CD4-positive, alpha-beta memory T cell (primary cell): ENCODE measurements at places on chromosomes 4 and X.

- no peak overlapping the region for H3K4me3 ChIP-seq
- H3K27me3 ChIP-seq: no peaks in the 10 kb centered on the region
- H3K27ac ChIP-seq: no peak overlapping the region
- no peaks in the 10 kb centered on the region for H3K36me3 ChIP-seq
Measured at GRCh38 chr4:170529748-170530722, 440.3 kb upstream of the AADAT start.

DNA sequence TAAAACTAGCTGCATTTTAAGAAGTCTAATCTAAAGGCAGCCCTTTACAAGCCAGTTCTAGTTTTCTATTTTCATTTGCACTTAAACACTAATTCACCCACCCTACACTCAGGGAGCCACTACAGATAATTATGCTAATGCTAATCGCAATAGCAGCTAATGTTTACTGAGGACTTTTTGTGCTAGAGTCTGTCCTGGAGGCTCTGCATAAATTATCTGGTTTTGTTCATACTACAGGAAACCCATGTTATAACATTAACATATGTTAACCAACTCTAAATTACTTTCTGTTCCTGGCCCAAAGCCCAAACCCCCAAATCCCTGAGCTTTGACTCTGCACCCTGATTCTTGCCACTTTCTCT, 480 bp upstream of the RADX start:
- no peaks in the 10 kb centered on the region for H3K36me3 ChIP-seq
- peak overlapping the region; percentile 48 for H3K27ac ChIP-seq
- no peak for DNase-seq
- peaks cover 25% of the 10 kb centered on the region for H3K4me1 ChIP-seq
- peak overlapping the region; percentile 66 for H3K4me3 ChIP-seq
- H3K27me3 ChIP-seq: no peaks in the 10 kb centered on the region

GRCh38 chr4:154591890-154592289, 1.3 kb upstream of the FGA start:
- H3K4me3 ChIP-seq: no peak overlapping the region
- no peaks in the 10 kb centered on the region for H3K27me3 ChIP-seq
- DNase-seq: no peak
- no peaks in the 10 kb centered on the region for H3K36me3 ChIP-seq
- no peaks in the 10 kb centered on the region for H3K4me1 ChIP-seq

DNA sequence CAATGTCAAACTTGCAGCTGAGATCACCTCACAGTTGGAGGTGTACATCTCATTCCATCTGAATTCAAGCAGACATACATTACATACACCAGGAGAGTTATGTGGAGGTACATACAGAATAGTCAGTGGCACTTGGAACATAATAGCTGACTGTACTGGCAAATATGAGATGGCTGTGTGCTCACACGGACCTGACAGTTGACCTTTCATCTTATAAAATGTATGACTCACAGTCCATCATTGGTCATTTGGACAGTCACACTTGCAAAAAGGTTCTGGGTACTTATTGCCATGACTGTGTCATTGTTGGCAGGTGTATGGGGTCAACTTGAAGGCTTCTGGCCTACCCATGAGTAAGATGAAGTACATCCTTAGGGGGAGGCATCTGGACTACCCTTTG, 88.6 kb upstream of the WDR1 start:
- no peaks in the 10 kb centered on the region for H3K4me1 ChIP-seq
- no peak overlapping the region for H3K27ac ChIP-seq
- no peaks in the 10 kb centered on the region for H3K36me3 ChIP-seq
- H3K27me3 ChIP-seq: no peaks in the 10 kb centered on the region
- DNase-seq: no peak

DNA sequence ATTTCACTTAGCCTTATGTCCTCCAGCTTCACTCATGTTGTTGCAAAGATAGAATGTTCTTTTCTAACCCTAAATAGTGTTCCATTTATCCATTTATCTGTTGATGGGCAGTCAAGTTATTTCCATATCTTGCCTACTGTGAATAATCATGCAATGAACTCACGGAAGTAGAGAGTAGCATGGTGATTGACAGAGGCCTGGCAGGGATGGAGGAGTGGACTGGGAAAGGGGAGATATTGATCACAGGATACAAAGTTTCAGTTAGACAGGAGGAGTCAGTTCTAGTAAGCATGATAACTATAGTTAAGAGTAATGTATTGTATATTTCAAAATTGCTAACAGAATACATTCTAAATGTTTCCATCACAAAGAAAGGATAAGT, 10.3 kb upstream of the CLNK start:
- H3K36me3 ChIP-seq: no peaks in the 10 kb centered on the region
- no peak overlapping the region for H3K27ac ChIP-seq

DNA sequence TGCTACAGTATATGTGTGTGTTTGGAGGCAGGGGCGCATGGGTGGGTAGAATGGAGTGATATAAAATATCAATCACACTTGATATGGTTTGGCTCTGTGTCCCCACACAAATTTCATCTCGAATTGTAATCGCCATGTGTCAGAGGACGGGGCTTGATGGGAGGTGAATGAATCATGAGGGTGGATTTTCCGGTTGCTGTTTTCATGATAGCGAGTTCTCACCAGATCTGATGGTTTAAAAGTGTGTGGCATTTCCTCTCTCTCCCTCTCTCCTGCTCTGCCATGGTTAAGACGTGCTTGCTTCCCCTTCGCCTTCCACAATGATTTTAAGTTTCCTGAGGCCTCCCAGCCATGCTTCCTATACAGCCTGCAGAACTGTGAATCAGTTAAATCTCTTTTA, 14.8 kb downstream of the SOWAHB start:
- H3K27ac ChIP-seq: no peak overlapping the region
- H3K27me3 ChIP-seq: no peaks in the 10 kb centered on the region
- H3K4me3 ChIP-seq: no peak overlapping the region
- no peaks in the 10 kb centered on the region for H3K4me1 ChIP-seq
- no peaks in the 10 kb centered on the region for H3K36me3 ChIP-seq

GRCh38 chrX:123399709-123400108, 215.6 kb downstream of the GRIA3 start:
- H3K27ac ChIP-seq: no peak overlapping the region
- no peaks in the 10 kb centered on the region for H3K36me3 ChIP-seq
- DNase-seq: no peak
- no peaks in the 10 kb centered on the region for H3K27me3 ChIP-seq
- H3K4me3 ChIP-seq: no peak overlapping the region
- H3K4me1 ChIP-seq: no peaks in the 10 kb centered on the region

- no peaks in the 10 kb centered on the region for H3K4me1 ChIP-seq
- H3K36me3 ChIP-seq: no peaks in the 10 kb centered on the region
Measured at GRCh38 chr4:145203410-145203809, 23.0 kb upstream of the OTUD4 start.

- H3K36me3 ChIP-seq: no peaks in the 10 kb centered on the region
- H3K4me1 ChIP-seq: no peaks in the 10 kb centered on the region
- no peak for DNase-seq
- no peaks in the 10 kb centered on the region for H3K27me3 ChIP-seq
Measured at GRCh38 chr4:11218692-11219091, 210.0 kb downstream of the HS3ST1 start.

GRCh38 chr4:5399124-5399523, 309.2 kb downstream of the EVC2 start:
- no peak overlapping the region for H3K4me3 ChIP-seq
- H3K36me3 ChIP-seq: no peaks in the 10 kb centered on the region
- no peaks in the 10 kb centered on the region for H3K4me1 ChIP-seq
- no peak for DNase-seq

DNA sequence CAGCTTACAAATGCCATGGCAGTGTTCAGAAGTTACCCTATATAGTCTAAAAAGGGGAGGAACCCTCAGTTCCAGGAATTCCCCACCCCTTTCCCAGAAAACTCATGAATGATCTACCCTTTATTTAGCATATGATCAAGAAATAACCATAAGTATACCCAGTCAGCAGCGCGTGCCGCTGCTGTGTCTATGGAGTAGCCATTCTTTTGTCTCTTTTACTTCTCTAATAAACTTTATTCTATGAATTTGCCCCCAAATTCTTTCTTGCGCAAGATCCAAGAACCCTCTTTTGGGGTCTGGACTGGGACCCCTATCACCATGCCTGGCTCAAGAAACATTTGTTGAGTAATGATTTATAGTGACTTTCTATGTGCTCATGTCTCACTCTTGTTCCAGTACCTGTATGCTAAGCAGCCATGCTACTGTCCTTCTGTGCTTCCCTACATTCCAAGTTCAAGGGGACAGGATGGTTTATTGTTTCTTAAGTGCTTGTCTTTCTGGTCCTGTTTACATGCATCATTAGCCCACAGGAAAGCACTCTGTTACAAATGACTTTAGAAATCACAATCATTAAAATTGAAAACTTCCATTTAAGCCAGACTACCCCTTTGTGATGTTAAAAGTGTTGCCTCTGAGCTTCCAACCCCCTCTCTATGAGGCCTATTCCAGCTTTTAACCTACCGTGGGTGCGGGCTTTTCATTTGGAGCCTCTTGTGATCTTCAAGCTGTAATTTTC, 63.4 kb upstream of the S100G start:
- H3K27me3 ChIP-seq: no peaks in the 10 kb centered on the region
- DNase-seq: no peak
- H3K4me3 ChIP-seq: no peak overlapping the region

DNA sequence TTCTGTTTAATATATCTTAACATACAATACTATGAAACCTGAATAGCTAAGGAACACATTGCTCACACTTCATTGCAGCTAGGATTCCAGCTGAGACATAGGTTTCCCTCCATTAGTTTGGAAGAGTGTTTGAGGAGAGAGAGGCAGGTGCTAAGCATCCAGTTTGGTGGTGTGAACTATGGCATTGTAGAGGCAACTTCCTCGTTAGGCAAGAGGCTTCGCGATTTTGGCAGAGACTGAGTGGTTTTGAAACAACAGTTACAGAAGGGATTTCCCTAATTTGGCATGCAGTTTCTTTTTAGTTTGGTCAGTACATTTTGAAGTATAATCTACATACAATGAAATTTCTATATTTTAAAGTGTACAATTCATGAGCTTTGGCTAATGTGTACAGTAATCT, 117.1 kb upstream of the BMP3 start:
- no peaks in the 10 kb centered on the region for H3K36me3 ChIP-seq
- DNase-seq: no peak
- no peaks in the 10 kb centered on the region for H3K4me1 ChIP-seq
- no peaks in the 10 kb centered on the region for H3K27me3 ChIP-seq

- no peaks in the 10 kb centered on the region for H3K27me3 ChIP-seq
- DNase-seq: peak; percentile 5
- H3K4me1 ChIP-seq: peaks cover 14% of the 10 kb centered on the region
- peak overlapping the region; percentile 56 for H3K4me3 ChIP-seq
Measured at GRCh38 chrX:18885328-18886004, 98.4 kb downstream of the PHKA2 start.

DNA sequence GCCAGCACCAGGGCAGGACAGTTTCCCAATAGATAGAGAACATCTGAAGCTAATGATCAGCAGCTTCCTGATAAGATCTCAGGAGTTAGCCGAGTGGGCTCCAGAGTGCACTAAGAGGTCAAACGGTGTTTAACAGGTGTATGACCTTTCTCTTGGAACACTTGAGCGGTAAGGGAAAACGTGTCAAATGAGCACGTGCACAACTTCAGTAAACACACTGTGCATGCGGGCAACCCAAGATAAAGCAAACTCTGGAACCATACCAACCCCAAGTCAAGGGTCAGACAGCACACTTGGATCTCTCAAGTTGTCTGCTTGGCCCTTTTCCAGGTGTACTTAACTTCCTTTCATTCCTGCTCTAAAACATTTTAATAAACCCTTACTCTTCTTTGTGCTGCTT, 1941.5 kb upstream of the PCDH10 start:
- no peak for DNase-seq
- no peaks in the 10 kb centered on the region for H3K36me3 ChIP-seq
- H3K4me3 ChIP-seq: no peak overlapping the region
- H3K27me3 ChIP-seq: no peaks in the 10 kb centered on the region
- H3K27ac ChIP-seq: no peak overlapping the region
- no peaks in the 10 kb centered on the region for H3K4me1 ChIP-seq

DNA sequence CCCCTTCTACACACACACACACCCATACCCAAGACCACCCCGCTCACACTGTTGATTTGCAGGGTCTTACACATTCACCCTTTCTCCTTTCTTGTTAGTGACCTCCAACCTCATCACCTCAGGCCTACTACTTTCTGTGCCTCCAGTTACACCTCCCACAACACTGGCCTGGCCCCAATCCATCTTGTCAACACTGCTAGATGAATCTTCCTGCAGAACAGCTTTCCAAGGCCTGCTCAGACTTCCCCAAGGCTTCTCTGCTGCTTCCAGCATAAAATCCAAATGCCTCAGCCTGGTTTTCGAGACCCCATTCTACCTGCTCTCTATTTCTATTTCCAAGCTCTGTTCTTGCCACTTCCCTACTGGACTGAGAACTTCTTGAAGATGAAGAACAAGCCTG, 79.9 kb downstream of the NHSL2 start:
- H3K4me1 ChIP-seq: peaks cover 19% of the 10 kb centered on the region
- no peaks in the 10 kb centered on the region for H3K27me3 ChIP-seq
- H3K4me3 ChIP-seq: no peak overlapping the region
- no peak overlapping the region for H3K27ac ChIP-seq

- DNase-seq: no peak
- no peaks in the 10 kb centered on the region for H3K4me1 ChIP-seq
- no peak overlapping the region for H3K4me3 ChIP-seq
- H3K27ac ChIP-seq: no peak overlapping the region
- no peaks in the 10 kb centered on the region for H3K27me3 ChIP-seq
Measured at GRCh38 chr4:25827897-25828296, 34.9 kb downstream of the SEL1L3 start.

DNA sequence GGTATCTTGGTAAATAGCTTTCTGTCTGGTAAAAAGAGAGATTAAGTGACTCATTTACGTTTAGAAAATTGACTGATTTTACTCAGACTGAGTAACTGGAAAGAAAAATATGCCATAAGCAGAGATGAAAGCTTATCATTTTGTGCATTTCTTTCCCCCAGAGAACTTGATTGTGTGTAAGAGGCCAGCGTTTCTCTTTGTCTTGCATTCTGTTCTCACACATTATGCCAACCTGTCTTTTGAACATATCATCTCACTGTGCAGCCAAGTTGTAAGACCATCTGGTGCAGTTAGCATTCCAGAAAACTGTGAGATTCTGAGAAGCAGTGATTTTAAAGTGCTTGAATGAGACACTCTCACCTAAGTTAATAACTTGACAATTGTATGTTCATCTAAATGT, 651.3 kb downstream of the TECRL start:
- H3K27ac ChIP-seq: no peak overlapping the region
- no peaks in the 10 kb centered on the region for H3K27me3 ChIP-seq
- H3K4me3 ChIP-seq: no peak overlapping the region
- H3K4me1 ChIP-seq: no peaks in the 10 kb centered on the region

- DNase-seq: no peak
- H3K27ac ChIP-seq: no peak overlapping the region
- H3K36me3 ChIP-seq: no peaks in the 10 kb centered on the region
- H3K4me1 ChIP-seq: no peaks in the 10 kb centered on the region
- no peak overlapping the region for H3K4me3 ChIP-seq
Measured at GRCh38 chr4:26459756-26460530, 30.3 kb downstream of the CCKAR start.
